Suppressor macrophage treated with lipopolysaccharide for 1 hour (primary cell): ENCODE measurements at places on chromosomes 3 and 15.
A peak's percentile ranks its signal among the peaks of the same experiment; 100 is the strongest.

GRCh38 chr15:22877607-22878006 is 39.1 kb downstream of the NIPA2 start:
- no peak for DNase-seq

DNA sequence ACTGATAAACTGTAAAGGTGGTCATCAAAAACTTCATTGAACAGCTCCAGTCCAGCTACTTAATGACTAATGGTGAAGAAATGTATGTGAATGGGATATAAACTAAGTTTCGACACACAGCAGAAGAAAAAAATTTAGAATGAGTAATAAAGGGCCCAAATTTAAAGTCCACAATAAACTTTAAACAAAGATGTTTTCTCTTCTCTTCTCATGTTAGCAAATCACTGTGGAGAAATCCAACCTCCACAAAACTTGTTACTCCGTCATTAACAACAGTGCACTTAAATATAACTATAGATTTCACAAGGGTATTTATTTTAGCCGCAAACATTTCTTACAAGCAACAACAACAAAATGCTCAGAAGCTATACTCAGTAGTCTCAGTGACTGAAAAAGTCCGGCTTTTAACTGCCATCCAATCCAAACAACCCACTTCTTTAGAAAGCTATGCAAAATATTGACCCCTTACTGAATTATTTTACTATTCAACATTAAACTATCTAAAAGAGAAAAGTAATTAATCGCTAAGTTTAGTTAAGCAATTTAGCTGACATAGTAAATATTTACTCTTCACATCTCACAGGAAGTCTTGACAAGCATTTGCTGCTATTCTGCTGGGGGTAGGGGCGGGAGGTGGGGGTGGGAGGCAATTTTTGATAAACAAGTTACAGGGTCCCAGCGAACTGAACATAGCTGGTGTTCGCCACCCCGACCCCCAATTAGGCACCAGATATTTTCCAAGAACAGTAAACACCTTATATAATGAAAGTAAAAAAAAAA is 2.4 kb downstream of the IGF2BP2 start:
- peak; percentile 68 for DNase-seq

DNA sequence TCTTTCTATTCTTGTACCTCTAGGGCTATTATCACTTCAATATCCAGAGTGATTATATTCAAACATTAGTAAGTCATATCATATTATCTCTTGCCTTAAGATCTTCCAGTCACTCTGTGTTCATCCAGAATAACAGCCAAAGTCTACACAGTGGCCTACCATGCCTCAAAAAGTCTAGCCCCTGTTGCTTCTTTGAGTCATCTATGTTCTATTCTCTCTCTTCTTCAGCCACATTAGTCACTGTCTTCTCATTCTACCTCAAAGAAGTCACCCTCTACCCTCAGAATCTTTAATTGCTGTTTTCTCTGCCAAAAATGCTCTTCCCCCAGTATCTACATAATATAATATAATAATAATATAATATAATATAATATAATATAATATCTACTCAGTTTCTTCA is 356.0 kb downstream of the NLGN1 start:
- DNase-seq, result no peak

GRCh38 chr3:22360970-22361369 is 610.0 kb upstream of the ZNF385D start:
- peak; percentile 68 for DNase-seq

GRCh38 chr3:150627557-150627956 is 24.4 kb downstream of the SELENOT start:
- no peak for DNase-seq

DNA sequence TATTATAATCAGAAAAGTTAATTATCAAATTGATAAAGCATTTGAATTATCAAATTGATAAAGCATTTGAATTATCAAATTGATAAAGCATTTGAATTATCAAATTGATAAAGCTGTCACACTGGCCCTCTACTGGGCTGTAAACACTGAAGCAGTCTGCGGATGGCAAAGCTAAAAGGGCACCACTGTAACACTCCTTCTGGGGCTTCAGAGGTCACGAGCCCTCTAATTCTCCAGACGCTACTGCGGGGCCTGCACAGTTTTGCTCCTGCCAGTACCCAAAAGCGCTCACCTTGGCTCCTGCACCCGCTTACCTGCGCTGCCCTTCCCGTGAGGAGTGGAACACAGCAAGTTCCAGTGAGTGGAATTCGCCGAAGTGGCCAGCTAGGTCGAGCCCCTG is 409.0 kb upstream of the KCNMB2 start:
- no peak for DNase-seq

- no peak for DNase-seq
These were observed 132.9 kb downstream of the RYR3 start for GRCh38 chr15:33443708-33444107.

- no peak for DNase-seq
These were observed 769.5 kb downstream of the TUSC7 start for GRCh38 chr3:117479095-117479494.

GRCh38 chr3:188125076-188125475 is 28.9 kb upstream of the LPP start:
- DNase-seq, result peak; percentile 49

DNA sequence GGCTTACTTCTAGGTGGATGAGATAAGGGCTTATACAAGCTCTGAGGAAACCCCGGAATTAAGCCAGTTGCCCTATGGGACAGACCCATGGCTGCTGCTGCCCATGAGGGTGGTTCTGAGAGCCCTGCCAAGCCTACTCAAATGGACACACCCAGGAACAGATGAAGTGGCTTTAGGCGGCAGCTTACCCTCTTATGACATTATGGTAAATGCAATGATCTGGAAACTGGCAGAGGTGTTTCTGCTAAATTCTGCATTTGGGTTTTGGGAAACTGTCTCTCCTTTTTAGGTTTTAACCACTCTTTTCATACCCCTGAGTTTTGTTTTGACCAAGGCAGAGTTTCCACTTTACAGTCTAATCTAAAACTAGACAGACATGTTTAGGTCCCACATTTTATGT is 9.0 kb upstream of the ZBED2 start:
- DNase-seq, result no peak

DNA sequence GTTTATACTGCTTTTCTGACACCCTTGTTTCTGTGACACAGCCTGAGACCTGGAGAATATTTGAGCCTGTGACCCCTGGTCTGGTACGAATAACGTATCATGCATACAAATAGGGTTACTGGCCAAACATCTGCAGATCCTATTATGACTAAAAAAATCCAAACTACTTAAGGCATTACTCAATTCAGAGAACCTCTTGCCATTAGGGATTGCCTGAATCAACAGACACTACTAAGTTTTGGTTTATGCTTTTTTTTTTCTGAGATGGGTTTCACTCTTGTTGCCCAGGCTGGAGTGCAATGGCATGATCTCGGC is 35.4 kb downstream of the OSBPL10 start:
- DNase-seq, result no peak

- DNase-seq, result peak; percentile 55
These were observed 59.3 kb downstream of the CYP11A1 start for GRCh38 chr15:74307827-74308811.

GRCh38 chr3:25259871-25260270 is 168.2 kb upstream of the RARB start:
- DNase-seq, result no peak

DNA sequence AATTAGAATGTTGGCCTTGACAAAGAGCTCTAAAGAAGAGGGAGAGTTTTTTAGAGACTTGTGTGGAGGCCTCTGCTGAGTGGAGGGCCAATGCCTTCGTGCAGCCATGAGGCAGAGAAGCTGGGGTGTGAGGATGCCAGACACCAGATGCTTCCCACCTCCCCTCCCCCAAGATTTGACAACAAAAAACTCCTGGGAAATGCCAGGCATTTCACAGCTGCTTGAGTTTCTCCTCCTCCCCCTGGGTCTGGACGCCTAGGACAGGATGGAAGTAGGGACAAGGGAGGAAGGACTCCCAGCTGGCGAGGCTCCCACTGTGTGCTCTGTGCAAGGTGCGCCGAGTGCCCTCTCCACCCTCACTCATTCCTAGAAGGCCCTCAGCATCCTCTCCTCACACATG is 20.1 kb downstream of the TGM4 start:
- no peak for DNase-seq
